GDM1 (cell line): ENCODE measurements at places on chromosomes 6 and 20.
A peak's percentile ranks its signal among the peaks of the same experiment; 100 is the strongest.

DNA sequence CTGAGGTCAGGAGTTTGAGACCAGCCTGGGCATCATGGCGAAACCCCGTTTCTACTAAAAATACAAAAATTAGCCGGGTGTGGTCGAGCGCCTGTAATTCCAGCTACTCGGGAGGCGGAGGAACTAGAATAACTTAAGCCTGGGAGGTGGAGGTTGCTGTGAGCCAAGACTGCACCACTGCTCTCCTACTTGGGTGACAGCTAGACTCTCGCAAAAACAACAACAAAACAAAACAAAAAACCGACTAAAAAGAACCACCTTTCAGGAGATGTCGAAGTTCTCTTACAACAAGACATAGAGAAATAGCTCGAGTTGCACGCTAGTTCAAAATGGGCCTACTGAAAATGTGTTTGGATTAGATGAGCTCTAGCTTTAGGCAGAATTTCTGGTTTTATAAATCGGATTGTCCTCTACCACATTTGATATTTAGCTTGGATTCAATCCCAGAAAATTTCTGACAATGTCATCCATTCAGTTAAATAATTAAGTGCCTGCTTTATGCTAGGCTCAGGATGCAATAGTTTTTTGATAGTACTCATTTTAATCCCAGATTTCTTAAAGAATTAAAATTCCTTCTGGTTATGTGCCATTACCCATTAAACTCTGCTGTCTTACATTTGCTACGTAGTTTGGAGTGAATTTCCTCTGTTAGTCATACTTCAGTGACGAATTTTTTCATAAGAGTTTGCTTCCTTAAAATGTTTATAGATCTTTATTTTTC is 137.5 kb upstream of the SHLD1 start:
- DNase-seq = no peak

DNA sequence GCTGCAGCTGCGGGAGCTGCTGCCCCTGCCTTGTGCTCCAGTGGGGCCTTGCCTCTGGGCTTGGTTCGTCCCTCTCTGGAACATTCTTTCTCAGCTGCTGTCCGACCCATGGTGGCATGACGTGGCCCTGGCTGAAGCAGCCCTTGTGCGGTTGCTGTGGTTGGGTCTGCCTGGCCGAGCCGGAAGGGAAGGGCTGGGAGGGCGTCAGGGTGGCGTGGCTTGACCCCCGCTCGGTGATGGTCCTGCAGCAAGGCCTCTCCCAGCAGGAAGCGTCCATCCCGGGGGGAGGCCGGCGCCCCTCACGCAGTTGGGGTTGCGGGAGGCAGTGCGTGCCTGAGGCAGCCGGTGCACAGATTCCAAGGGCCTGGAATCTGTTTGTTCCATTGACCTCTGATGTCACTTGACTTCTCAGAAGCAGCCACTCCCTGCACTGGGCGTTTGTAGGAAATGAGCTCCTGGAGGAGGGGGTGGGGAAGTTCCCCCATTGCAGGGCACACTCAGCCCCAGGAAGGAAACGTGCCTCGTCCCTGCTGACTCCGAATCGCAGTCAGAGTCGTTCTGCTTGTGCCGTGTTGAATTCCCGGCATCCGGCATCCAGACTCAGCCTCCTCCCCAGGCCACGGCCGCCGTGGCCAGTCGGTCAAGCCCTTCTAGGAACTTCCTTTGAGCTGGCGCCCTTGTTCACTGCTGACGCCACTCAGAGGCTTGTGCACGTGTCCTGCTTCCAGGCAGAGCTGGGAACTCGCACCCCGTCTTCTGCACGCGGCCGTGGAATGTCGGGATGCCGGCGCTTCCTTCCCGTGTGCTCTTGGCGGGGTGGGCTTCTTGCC is 9.7 kb upstream of the TNFRSF6B start:
- DNase-seq = peak; percentile 16

GRCh38 chr6:44002593-44003344 is 124.5 kb downstream of the MRPL14 start:
- no peak for DNase-seq

DNA sequence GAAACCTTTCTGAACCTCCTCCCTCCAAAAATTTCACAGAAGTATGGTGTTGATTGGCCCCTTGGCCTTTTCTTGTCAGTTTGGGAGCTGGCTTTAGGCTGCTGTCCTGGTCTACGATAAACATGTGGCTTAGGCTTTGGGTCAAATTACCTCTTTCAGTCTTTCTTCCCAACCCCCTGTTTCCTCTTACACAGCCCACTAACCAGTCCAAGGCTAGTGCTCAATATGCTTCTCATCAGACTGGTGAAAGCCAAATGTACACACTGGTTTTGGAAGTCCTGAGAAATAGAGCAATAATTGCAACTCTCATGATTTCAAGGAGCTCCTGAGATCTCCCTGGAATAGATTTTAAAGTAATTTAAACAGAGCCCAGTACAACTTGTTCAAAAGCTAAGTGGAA is 933.7 kb upstream of the GJE1 start:
- DNase-seq = no peak

- no peak for DNase-seq
Measured at GRCh38 chr6:158801655-158802294, 17.4 kb downstream of the EZR start.

DNA sequence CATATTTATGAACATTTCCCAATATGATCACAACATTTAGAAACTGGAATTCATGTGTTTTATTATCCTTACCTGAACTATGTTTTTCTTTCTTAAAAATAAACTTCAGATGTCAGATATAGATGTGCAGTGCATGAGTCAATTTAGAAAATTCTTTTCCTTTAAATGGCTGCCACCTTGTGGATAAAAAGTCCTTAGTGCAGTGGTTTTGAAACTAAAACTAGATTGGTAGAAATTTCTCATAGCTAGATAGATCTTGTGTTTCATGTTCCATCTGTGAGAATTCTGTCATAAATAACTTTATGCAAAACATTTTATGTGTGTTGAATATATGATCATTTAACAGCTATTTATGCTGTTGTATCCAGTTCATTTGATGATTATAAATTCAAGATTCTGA is 134.9 kb downstream of the KLHL32 start:
- no peak for DNase-seq

GRCh38 chr6:160337301-160337700 is 10.9 kb upstream of the SLC22A3 start:
- DNase-seq = no peak

DNA sequence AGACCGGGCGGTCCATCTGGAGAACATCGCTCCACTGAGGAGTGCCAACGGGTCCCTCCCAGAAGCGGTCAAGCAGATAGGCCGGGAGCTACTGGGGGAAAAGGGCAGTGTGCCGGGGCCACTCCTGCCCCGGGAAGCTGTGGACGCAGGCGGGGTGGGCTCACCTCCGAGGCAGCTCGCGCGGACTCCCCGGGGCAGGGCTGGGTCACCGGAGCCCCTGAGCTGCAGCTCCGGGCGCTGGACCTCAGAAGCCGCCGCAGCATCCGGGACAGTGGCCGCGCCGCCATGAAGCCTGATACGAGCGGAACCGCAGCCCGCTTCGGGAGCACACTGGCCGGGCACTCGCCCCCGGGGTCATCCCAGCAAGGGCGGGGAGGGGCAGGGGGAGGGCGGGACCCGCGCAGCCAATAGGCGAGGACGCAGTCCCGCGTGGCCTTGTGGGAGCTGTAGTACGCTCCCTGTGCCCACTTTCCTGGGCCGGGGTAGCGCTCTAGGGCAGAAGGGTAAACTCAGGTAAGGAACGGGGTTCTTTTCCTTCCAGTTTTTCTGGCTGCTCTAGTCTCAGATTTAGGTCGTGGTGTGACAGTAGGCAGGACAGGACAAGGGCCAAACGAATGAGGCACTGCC is at the start of gene MOCS1:
MOCS1 (minus strand) TSS at position 332 of the 627 bp plus-strand sequence; CDS start at position 287, 45 bp downstream.
- DNase-seq = no peak
